ENCODE measurements at places on chromosomes 12 and 14.

GRCh38 chr12:49048953-49049352 is 11.6 kb downstream of the KMT2D start:
- DNase-seq = no peak

DNA sequence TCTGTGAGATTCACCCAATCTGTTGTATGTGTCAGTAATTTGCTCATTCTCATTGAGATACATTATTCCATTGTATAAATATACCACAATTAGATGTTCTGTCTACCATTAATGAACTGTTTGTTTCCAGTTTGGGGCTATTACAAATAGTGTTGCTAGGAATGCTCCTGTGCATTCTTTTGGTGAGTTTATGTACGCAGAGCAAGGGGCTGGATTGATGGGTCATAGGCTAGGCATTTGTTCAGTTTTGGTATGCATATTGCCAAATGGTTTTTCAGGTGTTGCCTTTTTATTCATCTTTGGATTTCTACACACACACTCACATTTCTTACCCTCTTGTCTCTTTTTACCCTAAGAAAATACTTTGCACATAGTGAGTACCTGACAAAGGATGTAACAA is 93.4 kb downstream of the GPATCH2L start:
- DNase-seq = no peak

- DNase-seq = no peak
Measured at GRCh38 chr12:33423706-33424105, 15.9 kb downstream of the SYT10 start.

DNA sequence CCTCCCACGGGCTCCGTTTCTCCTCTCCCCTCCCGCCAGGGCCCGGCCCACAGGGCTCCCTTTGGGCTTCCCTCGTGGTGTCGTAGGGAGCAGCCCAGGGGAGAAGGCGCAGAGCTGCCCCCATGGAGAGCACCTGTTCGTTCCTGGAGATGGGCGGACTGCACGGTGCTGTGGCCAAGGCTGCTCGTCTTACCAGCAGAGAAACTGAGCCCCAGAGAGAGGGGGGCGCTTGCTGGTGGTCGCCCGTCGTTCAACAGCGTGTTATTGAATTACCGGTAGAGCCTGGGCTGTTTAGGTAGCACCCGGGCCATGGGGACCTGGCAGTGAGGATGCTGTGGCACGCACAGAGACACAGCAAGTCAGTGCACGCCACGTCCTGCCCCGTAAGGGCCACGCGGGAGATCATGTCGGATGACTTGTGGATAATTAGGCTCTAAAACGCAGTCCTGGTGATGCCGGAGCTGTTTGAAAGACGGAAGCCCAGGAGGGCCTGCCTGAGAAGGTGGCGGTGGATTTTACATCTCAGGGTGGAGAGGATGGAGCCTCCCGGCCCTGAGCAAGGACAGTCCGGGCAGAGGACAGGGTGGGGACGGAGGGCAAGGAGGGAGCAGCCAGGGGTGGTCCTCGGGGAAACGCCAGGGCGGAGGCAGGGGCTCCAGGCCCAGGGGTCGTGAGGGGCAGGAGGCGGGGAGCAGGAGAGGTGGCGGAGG is 134.4 kb downstream of the ADGRD1 start:
- no peak for DNase-seq

- no peak for DNase-seq
Measured at GRCh38 chr12:119153477-119154434, 25.0 kb upstream of the HSPB8 start.

DNA sequence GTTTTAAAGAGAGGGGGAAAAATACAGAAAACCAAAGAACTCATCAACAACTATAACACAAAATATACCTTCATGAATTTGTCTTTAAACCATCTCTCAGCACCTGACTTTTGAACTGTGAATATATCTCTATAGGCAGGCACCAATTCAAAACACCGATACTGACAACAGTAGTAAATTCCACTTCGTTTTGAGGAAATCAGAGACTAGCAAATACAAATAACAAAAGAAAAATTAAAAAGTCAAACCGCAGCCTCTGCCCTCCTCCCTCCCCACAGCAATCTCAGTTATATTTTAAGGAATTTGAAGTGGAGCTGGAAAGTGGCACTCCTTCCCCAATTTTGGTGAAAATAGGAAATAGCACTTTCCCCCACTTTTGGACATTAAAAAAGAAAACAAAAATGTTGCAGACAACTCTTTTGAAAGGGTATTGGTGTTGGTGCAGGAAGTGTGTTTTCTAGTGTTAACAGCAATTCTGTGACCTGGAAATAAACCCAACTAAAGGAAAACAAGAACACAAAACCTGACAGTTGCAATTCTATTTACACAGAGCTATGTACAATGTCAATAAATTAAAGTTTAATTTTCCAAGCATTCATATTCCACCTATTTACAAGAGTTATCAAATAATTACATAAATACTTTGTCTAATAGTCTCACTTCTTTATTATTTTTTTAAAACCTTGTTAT is 13.5 kb downstream of the TBX3 start:
- no peak for DNase-seq

- peak; percentile 71 for DNase-seq
Measured at GRCh38 chr12:64826234-64826633, 1.8 kb downstream of the TBC1D30 start.

DNA sequence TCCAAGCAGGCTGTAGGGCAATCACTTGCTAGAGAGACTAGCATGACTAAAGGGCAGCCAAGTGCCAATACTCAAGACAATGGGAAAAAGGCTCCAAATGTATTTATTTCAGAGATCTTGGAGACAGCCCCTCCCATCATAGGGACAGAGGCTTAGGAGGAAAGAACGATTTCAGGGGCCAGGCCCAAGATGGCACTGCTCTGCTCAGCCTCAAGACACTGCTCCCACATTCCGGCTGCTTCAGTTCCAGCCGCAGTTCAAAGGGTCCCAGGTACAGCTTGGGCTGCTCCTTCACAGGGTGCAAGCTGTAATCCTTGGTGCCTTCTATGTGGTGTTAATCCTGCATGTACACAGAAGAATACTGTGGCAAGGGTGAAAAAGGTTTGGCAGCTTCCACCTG is 19.4 kb upstream of the OR4K5 start:
- no peak for DNase-seq

- no peak for DNase-seq
Measured at GRCh38 chr14:20512177-20512905, 7.0 kb downstream of the RNASE10 start.

GRCh38 chr12:88298761-88299242 is 156.7 kb downstream of the TMTC3 start:
- DNase-seq = no peak

DNA sequence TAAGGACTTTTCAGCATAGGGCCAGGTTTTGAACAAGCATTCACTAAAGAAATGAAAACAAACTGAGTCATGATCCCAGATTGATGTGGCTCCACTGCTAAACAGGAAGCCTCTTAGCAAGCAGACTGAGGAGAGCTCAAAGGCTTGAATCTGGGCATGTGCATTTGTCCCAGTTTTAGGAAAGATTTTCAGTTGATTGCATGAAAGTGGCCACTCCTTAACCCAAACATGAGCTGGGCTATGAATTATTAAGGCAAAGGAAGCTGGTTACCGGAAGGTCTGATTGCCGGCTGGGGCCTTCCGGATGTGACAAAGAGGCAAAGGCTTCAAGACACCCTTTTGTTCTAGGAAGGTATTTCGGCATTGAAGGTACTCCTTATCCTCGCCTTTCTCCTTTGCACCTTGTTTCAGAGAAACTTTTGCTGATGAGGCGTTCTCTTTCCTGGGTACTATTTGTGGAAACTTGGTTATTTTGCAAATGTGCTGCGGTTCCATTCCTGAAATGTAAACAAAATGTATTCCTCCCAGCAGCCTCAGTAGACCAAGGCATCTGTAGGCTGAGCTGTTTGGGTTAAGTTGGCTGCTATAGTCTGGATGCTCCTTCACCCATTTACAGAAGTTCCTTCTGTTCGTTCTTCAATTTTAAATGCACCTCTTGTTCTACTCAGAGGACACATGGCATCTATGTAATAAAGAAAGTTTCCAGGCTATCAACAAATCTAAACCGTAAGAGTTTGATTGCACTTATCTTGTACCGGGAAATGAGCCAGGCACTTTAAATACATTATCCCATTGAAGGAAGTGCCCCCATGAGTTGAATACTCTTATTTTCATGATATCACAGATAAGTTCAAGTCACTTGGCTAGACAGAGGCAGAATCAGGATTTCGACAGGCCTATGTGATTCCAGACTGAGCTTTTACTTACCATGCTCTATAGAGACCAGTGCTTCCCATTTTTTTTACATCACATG is 115.6 kb upstream of the METAP2 start:
- DNase-seq = no peak

DNA sequence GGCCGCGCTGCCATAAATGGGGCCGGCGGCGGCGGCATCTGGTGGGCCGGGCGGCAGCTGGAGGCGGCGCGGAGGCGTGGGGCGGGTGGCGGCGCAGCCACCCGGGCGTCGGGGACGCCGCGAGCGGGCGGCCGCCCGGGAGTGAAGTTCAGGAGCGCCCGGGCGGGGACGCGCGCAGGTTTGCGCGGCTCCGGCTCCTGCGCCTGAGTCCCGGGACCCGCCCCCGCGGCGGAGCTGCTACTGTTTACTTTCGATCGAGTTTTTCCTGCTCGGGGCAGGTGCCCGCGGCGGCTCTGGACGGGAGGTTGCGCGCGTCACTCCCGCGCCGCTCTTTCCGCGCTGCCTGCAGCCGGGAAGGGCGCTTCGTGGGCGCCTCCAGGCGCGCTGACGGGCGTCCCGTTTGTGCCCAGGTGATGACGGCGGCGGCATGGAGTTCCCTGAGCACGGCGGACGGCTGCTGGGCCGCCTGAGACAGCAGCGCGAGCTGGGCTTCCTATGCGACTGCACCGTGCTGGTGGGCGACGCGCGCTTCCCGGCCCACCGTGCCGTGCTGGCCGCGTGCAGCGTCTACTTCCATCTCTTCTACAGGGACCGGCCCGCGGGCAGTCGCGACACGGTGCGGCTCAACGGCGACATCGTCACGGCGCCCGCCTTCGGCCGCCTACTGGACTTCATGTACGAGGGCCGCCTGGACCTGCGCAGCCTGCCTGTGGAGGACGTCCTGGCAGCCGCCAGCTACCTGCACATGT is at the start of gene ZBTB42:
Gene ZBTB42 (plus strand): TSS at position 331 of the 749 bp plus-strand sequence. CDS start 97 bp downstream, at position 428.
- peak; percentile 22 for DNase-seq

DNA sequence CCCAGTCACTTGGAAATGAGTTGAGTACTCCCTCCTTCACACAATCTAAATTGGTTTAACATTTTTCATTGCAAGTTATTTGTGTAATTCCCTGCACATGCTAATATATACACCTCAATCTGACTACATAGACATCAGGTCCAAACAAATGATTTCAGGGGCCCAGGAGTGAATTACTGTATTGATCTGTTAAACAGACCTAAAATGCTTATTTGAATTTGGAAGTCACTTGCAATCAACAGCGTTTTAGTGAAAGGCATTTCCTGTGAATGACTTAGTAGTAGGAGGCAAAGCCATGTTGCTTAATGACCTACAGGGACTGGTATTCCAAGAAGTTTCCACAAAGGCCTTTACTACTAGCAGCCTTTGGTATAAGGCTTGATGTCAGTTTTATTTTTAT is 22.6 kb upstream of the SLC15A5 start:
- DNase-seq = no peak

DNA sequence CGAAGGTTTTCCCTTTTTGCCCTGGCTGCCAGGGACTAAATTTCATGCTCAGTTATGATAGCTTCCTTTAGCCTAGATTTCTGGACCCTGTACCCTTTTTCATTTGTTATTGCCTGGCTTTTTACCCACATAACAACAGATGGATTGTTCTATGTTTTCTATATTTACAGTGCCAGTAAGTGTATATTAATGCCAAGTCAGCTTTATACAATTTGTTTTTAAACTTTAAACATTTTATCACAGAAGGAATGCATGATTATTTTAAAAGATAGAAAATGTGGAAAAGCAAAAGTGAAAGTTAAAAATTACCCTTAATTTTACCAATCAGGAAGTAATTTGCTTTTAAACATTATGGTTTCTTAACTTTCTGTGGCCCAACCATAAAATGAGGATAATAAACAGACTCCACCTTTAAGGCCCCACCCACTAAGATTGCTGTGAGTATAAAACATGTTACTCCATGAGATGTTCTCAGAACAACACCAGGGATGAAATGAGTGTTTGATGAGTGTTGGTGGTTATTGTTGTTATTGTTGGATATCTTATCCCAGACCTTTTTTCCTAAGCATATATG is 496.8 kb downstream of the EGLN3 start:
- no peak for DNase-seq

GRCh38 chr12:13566292-13566691 is 369.8 kb downstream of the EMP1 start:
- no peak for DNase-seq

GRCh38 chr14:38016497-38016896 is 191.2 kb upstream of the SSTR1 start:
- DNase-seq = no peak

DNA sequence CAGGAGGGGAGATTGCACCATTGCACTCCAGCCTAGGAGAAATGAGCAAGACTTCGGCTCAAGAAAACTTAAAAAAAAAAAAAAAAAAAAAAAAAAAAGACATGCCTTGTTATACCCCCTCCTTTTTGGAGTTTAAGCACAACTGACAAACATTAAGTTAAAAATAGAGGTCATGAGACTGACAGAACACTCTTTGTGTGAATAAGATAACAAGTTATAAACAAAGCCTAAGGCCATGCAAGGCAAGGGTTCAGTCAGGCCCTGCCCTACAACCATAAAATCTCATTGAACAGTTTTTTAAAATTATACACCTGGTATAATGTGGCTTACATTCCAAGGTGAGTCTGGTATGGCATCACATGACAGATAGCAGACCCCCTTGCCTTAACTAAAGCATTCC is 39.3 kb downstream of the TSPAN19 start:
- DNase-seq = no peak

DNA sequence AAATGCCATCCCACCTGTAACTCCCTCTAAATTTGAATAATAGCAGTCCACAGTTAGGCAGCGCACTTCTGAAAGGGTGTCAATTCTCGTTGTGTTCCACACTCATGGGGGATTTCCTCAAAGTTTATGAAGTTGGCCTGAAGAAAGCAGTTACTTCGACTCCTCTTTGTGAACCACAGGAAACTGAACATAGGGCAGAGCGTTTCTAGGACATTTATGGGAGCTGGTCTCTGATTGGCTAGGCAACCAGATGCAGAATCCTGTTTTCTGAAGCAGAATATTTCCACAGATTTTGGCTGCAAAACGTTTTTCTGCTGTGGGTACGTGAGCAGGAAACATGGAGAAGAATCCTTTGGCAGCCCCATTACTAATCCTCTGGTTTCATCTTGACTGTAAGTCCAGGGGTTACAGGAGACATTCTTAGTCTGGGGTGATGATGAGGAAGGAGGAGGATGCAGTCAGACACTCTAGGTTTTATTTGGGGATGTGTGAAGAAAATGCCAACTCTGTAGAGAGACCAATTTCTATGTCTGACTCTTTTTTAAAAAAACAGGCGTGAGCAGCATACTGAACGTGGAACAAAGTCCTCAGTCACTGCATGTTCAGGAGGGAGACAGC is 431.5 kb upstream of the OR4E1 start:
- no peak for DNase-seq

GRCh38 chr12:53710091-53710490 is 17.2 kb downstream of the CALCOCO1 start:
- peak; percentile 37 for DNase-seq

DNA sequence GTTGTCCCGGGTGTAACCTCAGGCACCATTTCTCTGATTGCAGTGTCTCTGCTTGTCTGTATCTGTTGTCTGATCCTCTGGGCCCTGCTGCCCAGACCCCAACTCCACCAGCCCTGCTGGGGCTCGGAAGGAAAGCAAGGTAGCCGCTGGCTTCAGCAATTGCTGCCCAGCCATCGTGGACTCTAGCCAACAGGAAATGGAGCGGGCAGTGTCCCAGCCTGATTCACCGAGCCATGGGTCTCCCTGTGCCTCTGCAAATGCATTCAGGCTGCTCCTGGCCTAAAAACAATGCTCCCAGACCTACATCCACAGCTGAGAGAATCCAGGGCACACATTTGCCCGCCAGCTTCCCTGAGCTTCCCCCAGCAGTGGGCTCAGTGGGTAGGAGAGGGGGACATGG is 9.2 kb downstream of the TUNAR start:
- DNase-seq = no peak
